ENCODE measurements at places on chromosomes 2 and 18.

GRCh38 chr2:120369250-120369649 is 23.3 kb downstream of the INHBB start:
- DNase-seq, result no peak

GRCh38 chr18:72107647-72108383 is 436.3 kb downstream of the CBLN2 start:
- no peak for DNase-seq

DNA sequence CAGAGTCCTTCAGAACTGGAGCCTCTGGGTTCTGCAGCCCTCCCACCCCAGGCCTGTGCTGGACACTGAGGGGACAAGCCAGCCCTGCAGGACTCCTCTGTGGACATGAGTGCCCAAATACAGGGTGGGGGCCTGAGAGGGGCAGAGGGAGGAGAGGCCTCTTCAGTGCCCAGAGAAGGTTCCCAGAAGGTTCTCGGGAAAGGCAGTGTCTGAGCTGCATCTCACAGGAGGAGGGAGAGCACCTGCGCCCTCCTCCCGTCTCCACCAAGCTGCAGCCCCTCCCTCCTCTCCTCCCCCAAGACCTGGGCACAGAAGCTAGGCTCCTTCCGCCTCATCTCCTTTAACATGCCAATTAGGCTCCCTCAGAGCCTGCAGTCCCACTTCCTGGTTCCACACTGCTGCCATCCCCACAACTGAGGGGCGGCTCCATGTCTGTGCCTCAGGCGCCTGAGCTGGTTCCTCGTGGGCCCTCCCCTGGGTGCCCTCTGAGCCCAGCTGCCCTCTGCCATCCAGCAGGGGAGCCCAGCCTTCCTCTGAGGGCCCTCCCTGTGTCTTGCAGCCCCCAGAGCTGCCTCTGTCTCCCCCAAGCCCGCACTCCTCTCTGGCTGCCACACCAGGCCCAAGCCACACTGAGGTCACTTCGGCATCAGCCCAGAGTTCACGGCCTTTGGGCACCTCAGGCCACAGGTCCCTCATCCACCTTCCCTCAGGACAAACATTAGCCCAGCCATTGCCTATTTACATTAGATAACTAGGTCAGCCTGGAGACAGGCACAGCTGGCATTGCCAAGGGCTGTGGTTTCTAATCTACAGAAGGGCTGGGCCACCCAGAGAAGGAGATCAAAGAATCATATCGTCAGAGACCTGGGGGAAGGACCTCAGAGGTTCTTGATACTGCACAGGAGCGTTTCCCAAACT is 28.9 kb downstream of the KCNK3 start:
- DNase-seq, result no peak

- no peak for DNase-seq
Observed at GRCh38 chr2:121605820-121606733, 43.2 kb downstream of the CLASP1 start.

GRCh38 chr18:79611040-79611681 is 68.4 kb upstream of the CTDP1 start:
- DNase-seq, result no peak

DNA sequence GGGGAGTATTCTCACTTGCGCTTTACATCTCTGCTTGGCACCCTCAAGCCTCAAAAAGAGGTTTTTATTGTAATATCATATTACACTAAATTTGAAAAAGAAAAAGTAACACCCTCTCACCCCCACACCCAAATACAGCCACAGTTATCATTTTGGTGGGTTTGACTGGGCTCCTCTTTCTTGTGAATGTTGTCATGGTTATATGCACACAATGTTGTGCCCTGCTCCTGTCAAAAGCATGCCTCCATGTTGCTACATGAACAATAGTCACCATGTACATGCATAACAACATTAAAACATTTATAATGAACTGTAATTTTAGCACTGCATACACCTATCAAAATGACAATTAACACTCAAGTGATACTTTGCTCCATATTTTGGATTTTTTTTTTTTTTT is 100.2 kb downstream of the BCL2L11 start:
- no peak for DNase-seq

- no peak for DNase-seq
Observed at GRCh38 chr18:56460581-56460980, 177.8 kb downstream of the TXNL1 start.

GRCh38 chr2:173898996-173899395 is 66.2 kb downstream of the SP3 start:
- no peak for DNase-seq

DNA sequence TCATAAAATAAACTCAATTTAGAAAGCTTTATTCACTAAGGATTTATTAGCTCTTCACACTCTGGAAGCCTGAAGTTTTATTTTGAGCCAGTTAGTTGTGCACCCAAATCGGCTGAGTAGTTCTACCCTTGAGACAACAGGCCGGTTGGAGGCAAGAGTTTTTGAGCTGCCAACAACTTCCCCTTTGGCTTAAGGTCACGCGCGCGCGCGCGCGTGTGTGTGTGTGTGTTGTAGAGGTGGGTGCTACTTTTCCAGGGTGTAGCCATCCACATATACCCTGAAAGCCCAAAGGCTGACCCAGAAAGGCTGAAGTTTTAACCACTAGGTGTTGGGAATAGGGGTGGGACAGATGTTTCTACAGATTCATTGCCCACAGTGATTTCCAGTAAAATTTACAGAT is 150.2 kb upstream of the LHCGR start:
- DNase-seq, result no peak

All from activated naive CD4-positive, alpha-beta T cell treated with anti-CD3 and anti-CD28 coated beads, Interleukin-2, amount 50 U/mL, for 72 hours (primary cell).